NCI-H510A (cell line): ENCODE measurements at places on chromosomes 5 and 9.

DNA sequence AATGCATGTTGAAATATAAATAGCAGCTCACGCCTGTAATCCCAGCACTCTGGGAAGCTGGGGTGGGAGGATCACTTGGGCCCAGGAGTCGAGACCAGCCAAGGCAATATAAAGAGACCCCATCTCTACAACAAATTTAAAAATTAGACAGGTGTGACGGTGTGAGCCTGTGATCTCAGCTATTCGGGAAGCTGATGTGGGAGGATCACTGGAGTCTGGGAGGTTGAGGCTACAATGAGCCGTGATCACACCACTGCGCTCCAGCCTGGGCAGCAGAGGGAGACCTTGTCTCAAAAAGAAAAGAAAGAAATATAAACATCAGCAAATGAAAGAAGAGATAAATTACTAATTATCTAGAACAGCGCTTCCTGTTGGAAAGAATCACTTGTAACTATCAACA is 105.0 kb downstream of the MAPKAP1 start:
- no peak for DNase-seq

GRCh38 chr5:33742181-33742580 is 149.6 kb downstream of the ADAMTS12 start:
- DNase-seq: no peak

DNA sequence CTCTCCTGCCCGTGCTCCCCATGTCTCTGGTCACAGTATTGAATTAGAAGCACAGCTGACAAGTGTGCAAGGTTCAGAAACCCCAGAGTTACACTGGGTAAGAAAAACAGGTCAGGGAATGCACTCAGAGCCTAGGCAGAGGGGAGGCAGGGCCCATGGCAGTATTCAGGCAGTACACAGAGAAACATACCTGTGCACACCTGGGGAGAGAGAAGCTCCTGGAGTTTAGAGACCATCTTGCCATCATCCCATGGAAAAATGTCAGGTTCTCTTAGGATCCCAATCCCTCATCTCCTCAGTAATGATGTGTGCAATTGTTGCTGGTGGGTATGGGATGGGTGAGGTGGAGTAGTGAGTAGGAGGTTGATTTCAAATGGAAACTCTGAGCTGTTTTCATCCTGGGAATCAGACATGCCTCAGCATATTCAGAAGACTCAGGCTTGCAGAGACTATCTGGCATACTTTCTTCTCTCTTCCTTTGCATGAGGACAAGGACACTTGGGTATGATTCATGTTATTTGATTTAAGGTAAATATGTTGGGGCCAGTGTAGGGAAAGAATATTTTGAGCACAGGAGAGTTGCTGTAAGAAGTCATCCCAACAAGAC is 228.5 kb downstream of the ESM1 start:
- no peak for DNase-seq

- no peak for DNase-seq
Observed at GRCh38 chr5:123178683-123179082, 89.6 kb downstream of the PRDM6 start.

DNA sequence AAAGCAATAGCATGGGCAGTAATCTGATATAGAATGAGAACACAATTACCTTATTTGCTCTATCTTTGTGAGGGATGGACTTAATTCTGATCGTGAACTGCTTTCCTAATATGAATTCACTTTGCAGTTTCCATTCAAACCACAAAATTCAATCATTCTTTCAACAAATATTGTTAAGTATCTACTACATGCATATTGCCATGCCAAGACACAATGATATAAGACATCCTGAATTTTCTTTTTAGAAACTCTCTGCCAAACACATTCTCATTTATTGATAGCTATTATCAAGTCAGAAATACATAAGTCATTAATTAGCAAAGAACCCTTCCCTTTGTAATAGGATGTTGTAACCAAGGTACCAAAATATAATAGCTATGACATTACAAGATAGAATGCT is 121.6 kb upstream of the TARS1 start:
- DNase-seq: no peak

GRCh38 chr5:112533362-112533761 is 114.3 kb upstream of the EPB41L4A start:
- DNase-seq: no peak

GRCh38 chr5:125559296-125559695 is 812.9 kb upstream of the ZNF608 start:
- no peak for DNase-seq

- DNase-seq: no peak
Observed at GRCh38 chr9:33813712-33814641, 3.0 kb upstream of the UBE2R2 start.

DNA sequence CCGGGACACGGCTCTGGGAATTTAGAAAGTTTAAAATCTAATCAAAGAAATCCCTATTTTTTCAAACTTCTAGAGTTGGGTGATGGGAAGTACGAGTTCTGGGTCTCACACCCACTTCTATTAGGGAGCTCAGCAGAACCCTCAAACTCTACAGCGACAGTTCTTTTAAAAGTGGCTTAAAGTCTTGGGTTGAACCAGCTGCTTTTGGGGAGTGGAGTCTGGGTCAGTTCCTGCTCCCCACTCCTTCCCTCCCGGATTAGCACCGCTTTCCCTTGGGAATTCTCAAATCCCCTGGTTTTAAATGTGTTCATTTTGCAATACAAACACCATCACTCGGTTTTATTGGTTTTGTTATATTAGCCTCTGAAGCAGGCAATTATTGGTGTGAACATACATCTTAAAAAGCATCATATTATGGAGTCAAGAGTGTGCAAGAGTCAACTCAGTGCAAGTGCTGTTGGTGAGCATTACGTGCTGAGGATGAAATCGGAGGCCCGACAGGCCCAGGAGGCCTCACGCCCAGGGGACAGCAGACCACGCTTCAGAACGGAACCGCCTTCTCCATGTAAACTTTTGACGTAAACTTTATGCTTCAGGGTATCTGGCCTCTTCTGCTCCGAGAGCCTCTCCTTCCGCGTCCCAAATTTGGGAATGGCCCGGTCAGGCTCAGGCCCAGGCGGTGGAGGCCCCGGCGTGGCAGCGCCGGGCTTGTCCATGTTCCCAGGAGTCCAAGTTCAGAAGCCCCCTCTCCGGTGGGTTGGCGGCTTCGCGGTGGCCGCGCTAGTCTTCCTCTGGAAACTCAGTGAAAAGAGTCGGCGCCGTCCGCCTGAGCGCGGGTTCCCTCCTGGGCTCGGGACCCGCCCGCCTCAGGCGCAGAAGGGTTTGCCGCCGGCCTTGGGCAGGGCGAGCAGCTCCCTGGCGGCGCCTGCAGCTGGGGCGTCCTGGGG is 5.3 kb downstream of the IRX4 start:
- DNase-seq: no peak

- DNase-seq: no peak
Observed at GRCh38 chr9:127905004-127905728, 5.8 kb upstream of the ST6GALNAC6 start.

- DNase-seq: no peak
Observed at GRCh38 chr5:146032911-146033310, 72.5 kb downstream of the PLAC8L1 start.

DNA sequence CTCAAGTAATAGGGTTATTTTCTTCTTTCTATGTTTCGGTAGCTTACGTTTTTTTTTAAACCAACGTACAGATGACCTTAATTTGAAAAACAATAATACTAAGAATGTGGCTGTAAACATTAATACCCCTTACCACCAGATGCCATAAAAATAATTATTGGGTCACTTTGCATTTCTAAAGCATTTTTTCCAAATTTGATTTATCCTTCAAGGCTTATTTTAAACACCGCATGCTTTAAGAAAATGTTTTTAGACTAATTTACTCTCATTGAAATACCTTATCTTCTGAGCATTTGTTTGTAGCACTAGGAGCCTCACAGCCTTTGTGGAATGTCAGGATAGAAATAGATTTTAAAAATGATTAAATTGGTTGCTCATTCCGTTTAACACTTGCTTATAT is 5.8 kb upstream of the APBA1 start:
- DNase-seq: no peak

- DNase-seq: no peak
Observed at GRCh38 chr5:171422495-171422894, 3.0 kb downstream of the FGF18 start.

DNA sequence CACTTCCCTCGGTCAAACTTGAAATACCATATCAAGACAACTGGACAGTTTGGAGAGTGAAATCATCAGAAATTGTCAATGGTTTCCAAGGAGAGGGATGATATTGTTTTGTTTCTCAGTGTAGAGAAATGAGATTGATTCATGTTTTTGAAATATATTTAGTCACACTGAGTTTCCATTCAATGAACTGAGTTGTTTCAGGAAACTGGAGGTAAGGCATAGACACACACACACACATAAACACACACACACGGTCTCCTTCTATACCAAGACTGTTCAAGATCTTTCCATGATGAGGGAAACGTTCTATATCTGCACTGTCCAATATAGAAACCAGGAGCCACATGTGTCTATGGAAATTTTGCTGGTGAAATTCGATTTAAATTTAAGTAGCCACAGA is 182.8 kb downstream of the PTTG1 start:
- DNase-seq: no peak

DNA sequence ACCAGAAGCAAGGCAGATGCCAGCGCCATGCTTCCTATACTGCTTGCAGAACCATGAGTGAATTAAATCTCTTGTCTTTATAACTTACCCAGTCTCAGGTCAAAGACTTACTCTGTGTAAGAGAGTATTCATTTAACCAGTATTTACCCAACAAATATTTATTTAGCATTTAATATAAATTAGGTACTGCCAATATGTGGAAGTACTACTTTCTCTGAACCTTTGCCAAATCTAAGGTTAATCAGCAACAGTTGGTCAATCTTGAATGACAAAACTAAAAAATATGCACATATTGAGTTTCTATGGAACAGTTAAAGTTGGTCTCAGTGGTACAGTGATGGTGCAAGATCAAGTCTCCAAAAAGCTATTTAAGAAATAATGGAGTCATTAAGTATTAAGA is 155.9 kb upstream of the CCNG1 start:
- DNase-seq: no peak

DNA sequence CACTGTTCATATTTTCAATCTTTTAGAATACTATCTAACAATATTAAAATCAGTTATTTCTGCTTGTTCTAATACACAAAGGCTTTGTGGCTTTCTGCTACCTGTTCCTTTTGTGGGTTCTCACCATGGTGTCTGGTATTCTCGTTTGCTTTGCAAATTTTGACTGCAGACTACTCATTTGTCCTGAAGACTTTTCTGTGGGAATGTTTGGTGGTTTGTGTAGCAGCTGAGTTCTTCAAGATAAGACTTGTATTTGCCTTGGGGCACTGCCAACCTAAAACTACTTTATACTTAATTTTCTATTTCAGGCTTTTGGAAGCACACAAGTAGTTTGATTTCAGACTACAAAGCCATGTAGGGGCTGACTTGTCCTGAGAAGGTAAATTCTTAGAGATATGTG is 11.1 kb downstream of the IL33 start:
- no peak for DNase-seq

GRCh38 chr9:588981-589380 is 252.5 kb upstream of the DMRT1 start:
- DNase-seq: no peak

DNA sequence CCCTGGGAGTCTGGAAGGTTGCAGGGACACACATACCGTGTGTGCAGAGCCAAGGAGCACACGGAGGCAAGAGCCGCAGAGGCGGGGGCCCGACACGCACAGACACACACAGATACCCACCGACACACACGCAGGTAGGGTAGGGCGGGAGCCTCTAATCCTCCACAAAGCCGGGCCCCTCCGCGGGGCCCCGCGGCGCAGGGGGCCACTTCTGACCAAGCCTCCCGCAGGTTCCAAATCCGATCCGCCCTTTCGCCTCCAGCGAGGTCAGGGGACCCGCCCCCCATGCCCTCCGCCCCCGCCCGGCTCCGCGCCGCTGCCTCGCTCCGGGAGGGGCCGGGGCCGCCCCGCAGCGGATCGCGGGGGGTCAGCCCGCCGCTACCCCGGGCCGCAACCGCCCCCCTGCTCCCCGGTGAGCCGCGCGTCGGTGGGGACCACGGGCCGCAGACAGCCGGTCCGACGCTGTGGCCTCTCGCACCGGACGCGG is 1.4 kb upstream of the LMX1B start:
- DNase-seq: no peak

DNA sequence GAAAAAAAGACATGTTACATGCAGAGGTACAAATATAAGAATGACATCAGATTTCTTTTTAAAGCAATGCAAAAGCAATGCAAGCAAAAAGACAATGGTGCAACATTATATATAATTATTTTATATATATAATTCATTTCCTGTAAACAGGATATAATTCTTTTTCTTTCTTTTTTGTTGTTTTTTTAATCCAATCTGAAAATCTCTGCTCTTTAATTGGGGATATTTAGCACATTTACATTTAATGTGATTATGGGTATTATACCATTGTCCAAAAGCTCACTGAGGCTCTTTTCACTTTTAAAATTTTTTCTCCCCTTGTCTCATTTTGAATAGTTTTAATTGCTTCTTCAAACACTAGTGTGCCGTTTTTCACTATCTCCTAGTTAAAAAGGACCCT is 148.9 kb downstream of the FGF18 start:
- no peak for DNase-seq

DNA sequence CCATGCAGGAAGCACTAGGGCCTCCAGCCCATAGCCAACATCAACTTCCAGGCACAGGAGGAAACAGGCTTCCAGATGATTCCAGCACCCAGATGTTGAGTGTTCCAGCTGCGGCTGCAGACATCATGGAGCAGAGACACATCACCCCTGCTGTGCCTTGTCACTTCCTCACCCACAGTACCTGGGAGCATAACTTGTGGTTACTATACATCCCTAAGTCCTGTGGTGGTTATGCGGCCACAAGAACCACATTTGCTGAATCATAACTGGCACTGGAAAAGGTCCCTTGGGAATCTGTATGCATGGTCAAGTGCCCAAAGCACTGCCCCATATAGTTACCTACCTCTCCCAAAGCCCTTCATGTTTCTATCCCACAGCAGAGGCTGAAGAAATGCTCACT is 56.6 kb downstream of the WHRN start:
- DNase-seq: no peak

GRCh38 chr9:119027901-119028699 is 341.1 kb downstream of the BRINP1 start:
- DNase-seq: no peak

DNA sequence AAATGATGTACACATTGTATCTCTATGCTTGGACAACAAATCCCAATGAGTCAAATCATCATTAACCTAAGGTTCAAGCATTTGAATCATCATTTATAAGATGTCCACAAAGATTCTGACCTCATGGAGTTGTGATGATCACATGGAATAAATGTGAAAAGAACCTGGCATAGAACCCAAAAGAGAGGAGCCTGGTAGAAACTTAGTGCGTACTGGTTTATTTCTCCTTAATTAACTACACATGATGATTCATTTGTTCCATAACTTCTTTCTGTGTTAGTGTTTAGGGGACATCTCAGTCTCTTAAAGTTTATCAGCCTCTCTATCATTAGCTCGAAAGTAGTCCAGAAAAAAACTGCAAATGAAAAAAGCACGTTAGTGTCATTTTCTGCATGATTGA is 411.6 kb downstream of the BRINP1 start:
- no peak for DNase-seq

DNA sequence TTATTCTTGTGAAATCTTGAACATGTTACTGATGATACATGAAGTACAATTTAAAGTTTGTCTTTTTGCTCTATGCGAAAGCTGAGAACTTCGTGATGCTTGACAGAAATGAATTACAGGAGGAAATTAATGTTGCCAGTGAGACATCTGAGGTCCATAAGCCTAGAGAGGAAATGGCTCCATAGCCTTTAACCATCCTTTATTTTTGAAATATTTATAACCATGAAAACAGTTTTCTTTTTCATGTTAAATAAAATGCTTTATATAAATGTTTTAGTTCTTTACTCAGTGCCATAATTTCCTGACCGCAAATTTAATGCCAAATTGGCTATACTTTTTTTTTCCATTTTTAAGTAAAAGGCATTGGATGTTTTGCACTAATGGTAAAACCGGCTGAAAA is 29.1 kb downstream of the F2RL2 start:
- no peak for DNase-seq
